ENCODE measurements at places on chromosomes 6 and 20. TPM values are rescaled to one million over a fixed set of nuclear protein-coding genes. Genes with fewer than 3 reads are reported as not detected.

DNA sequence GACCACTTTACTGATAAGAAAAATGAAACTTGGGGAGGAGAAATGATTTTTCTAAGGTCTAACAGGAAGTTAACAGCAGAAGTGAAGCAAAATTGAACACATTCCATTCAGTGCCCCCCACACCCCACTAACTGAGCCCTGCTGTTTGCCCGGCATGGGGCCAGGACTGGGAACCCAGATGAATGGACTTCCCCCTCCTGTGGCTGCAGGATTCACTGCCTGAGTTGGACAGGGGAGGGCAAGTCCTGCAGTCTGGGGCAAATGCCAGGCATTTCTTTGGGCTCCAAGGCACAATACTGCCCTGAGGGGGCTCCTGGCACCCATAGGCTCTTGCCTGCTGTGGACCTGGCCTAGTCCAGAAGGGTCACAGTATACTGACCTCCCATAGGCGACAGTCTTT lies 28.3 kb downstream of the FYN start:
- H3K27me3 ChIP-seq, result no peaks in the 10 kb centered on the region
- H3K4me1 ChIP-seq, result peaks cover 73% of the 10 kb centered on the region
- peak overlapping the region; percentile 41 for H3K27ac ChIP-seq
- H3K36me3 ChIP-seq, result no peaks in the 10 kb centered on the region
- DNase-seq, result peak; percentile 66

GRCh38 chr6:24149836-24150235 lies 23.8 kb downstream of the NRSN1 start:
- DNase-seq, result no peak
- H3K4me1 ChIP-seq, result no peaks in the 10 kb centered on the region
- H3K27ac ChIP-seq, result no peak overlapping the region
- no peaks in the 10 kb centered on the region for H3K36me3 ChIP-seq
- H3K27me3 ChIP-seq, result no peaks in the 10 kb centered on the region
- no peak overlapping the region for H3K4me3 ChIP-seq

DNA sequence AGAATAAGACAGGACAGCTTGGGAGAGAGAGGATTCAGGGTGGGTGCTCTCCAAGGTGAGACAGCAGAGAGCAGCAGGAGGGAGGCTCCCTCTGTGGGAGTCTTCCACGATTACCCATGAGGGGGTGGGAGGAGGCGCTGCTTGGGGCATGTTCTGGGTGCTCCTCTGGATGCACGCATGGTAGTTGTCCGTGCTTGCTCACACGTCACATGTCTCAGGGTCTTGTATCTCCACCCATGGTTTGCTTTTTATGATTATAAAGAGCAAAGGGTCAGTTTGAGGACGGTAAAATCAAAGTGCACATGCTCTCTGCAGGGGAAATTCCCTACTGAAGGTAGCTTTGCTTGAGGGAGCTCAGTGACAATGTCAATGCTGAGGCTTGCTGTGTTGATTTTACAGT lies 338.4 kb downstream of the THBS2 start:
- no peak overlapping the region for H3K27ac ChIP-seq
- no peak for DNase-seq
- no peaks in the 10 kb centered on the region for H3K27me3 ChIP-seq
- no peaks in the 10 kb centered on the region for H3K4me1 ChIP-seq

GRCh38 chr6:148790817-148791216 lies 44.0 kb downstream of the UST start:
- H3K27me3 ChIP-seq, result no peaks in the 10 kb centered on the region
- H3K27ac ChIP-seq, result no peak overlapping the region
- no peak overlapping the region for H3K4me3 ChIP-seq
- peaks cover 34% of the 10 kb centered on the region for H3K4me1 ChIP-seq

Gene SCUBE3
- total RNA-seq, result 0.70 TPM

Measured in GM23338 (cell line).